SK-MEL-5 (cell line): ENCODE measurements at places on chromosomes 6 and 20.

- no peak for DNase-seq
These were observed 77.3 kb downstream of the SLC22A23 start for GRCh38 chr6:3379482-3380060.

- DNase-seq = peak; percentile 54
These were observed 193.1 kb upstream of the SIM1 start for GRCh38 chr6:100657678-100658330.

DNA sequence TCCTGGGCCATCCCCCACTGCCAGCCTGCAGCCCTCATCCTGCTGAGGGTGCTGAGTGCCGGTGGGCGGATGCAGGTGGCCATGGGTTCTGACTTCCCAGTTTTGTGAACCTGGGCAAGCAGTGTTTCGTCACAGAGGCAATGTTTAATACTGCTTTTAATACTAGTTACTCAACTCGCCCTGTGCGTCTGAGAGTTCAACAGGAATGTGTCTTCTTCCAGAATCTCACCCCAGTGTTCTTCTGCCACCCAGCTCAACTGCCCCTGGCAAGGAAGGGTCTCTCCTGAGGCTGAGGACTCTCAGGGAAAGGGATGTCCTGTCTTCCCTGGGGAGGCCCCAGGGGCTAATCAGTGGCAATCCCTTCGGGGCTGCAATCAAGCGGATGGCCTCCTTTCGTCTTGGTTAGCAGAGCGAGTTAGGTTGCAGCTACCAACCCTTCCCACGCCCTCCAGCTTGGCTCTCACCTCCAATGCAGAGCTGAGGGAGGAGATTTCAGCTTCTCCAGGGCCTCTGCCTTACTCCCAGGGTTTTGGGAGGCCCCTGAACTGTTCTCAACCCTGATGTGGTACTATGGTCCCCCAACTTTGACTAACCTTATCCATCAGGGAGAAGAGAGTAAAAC lies 2.0 kb downstream of the KCNK16 start:
- no peak for DNase-seq

GRCh38 chr6:87171938-87172633 lies 16.7 kb downstream of the ZNF292 start:
- no peak for DNase-seq

- no peak for DNase-seq
These were observed 44.0 kb downstream of the PRND start for GRCh38 chr20:4765681-4766080.

GRCh38 chr6:34597605-34598353 lies 41.6 kb upstream of the SPDEF start:
- DNase-seq = no peak

DNA sequence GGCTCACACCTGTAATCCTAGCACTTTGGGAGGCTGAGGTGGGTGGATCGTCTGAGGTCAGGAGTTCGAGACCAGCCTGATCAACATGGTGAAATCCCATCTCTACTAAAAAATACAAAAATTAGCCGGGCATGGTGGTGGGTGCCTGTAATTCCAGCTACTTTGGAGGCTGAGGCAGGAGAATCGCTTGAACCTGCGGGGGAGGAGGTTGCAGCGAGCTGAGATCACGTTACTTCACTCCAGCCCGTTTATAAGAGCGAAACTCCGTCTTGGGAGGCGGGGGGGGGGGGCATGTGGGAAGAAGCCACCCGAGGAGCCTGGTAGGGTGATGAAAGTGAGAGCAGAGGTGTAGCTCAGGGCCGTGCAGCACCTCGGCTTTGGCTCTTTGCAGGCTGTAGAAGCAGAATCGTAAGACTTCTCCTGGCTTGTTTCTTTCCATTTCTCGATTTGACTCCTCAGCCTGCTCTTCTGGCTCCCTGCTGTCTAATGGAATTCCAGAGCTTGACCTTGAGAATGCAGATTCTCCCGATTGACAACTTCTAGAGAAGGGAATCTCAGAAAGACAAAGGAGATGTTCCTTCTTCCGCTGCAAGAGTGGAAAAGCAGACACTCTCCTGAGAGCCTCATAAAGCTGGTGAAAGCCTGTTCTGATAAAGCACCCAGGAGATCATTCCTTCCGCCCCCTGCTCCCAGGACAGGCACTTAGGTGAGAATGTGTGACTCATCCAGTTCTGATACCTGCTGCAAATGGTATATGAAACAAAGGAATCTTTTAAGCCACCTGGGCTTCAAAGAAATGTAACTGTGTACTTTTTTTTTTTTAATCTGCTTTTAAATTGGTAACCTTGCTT lies 26.0 kb upstream of the PPP1R16B start:
- DNase-seq = no peak

GRCh38 chr6:70396163-70396562 lies 17.1 kb upstream of the FAM135A start:
- no peak for DNase-seq

DNA sequence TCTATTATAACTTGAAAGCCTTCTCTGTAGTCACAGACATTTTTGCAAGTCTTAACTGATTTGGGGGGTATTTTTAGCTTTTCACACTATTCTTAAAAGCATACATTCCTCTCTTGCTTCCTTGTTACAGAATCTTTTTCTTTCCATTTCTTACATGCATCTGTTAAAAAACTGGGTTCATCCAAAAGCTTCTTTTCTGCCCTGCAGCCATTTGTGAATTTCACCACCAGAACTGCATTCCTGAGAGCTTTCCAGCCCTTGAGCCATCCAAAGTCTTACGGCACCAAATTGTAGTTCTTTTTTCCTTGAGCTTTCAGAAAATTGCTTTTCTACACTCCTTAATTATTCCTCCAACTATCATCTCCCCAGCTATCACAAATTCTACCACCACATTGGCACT lies 19.7 kb upstream of the GSTA4 start:
- DNase-seq = no peak

DNA sequence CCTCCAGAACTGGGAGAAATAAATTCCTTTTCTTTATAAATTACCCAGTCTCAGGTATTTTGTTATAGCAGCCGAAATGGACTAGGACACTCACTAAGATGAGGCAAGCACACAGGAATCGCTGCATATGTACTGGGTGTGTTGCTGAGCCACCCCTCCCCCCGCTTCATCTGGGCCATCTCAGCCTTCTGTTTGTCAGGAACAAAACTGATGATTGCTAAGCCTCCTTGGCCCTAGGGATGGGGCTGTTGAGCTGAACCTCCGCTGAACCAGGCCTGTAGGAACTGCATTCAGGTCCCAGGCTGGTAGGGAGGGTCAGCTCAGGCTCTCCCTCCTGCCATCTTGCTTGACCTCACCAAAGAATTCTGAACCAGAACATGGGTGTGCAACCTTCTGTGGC lies 108.6 kb downstream of the MAP3K7 start:
- DNase-seq = peak; percentile 30

DNA sequence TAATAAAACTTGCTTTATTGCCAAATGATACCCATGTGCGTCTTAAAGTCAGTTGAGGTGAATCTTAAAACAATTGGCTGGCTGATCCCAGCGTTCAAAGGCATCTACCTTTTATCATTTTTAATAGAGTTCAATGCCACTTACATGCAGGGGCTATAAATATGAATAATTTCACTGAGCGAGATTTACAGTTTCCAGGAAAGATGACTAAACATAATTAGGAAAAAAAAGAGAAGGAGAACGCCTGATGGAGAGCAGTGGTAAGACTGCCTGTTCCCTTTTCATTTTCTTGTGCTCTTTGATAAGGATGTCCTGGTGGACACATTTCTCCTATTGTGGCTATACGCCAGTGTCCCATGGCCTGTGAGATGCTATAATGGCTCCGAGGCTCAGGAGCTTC lies 139.9 kb upstream of the SLC22A23 start:
- no peak for DNase-seq

DNA sequence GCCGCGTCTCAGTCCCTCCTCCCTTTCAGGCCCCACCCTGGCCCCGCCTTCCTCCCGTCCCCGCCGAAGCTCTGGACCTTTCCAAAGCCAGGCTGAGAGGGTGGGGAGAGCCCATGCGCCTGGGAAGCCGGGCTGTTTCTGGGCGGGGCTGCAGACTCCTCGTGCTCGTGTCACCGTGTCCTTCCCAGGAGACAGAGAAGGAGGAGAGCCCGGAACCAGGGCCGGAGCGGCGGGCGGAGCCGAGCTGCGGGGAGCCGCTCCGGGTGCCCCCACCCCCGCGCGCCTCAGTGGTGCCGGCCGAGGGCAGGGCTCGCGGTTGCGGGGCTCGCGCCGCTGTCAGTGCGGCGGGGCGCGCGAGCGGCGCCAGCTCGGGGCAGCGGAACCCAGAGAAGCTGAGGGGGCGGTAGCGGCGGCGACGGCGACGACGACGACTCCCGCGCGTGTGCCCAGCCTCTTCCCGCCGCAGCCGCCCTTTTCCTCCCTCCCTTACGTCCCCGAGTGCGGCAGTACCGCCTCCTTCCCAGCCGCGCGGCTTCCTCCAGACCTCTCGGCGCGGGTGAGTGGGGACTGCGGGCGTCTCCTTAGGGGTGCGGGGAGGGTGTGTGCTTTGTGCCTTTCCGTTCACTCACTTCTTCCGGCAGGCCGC lies at the start of gene RALY:
Gene RALY, plus strand, starts transcription at position 336 of the 646 bp plus-strand sequence. CDS start 78,164 bp downstream, outside the sequence.
- DNase-seq = peak; percentile 98

GRCh38 chr6:40880906-40881305 lies 158.1 kb downstream of the UNC5CL start:
- no peak for DNase-seq

DNA sequence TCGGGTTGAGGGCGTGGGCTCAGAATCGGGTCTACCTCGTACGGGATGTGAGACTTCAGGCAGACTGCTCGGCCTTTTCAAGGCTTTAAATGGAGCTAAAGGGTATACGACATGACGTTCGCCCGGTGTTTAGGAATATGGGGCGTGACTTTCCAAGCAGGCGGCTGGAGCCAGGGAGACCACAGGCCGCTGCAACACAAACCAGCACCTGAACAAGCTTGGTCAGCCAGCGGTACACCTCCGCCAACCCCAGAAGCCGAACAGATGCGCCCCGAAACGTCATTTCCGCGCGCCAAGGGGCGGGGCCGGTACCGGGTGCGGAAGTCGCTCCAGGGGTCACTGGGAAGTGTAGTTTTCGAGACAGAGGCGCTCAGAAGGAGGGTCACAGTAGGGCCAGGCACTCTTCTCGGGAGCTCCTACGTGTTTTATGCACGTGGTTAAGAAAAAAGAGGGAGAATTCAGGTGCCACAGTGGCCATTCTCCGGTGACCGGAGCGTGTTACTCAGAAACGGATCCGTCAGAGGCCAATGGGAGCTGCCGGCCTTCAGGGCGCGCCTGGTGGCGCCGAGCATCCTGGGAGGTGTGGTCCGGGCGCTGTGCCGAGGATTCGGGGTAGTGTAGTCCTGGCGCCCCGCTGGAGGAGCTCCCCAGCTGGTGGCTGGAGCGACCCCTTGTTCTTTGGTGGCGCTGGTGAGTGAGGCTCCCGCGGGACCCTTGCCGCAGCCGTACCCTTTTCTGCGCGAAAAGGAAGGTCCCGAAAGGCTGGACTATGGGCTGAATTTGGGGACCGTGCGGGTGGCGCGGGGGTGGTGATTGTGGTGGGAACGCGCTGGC lies at the start of gene ZNF133:
Gene ZNF133, plus strand, starts transcription at position 613 of the 834 bp plus-strand sequence. CDS start 17,160 bp downstream, outside the sequence.
- peak; percentile 93 for DNase-seq

GRCh38 chr6:158388727-158389126 lies 76.5 kb downstream of the TULP4 start:
- DNase-seq = no peak

DNA sequence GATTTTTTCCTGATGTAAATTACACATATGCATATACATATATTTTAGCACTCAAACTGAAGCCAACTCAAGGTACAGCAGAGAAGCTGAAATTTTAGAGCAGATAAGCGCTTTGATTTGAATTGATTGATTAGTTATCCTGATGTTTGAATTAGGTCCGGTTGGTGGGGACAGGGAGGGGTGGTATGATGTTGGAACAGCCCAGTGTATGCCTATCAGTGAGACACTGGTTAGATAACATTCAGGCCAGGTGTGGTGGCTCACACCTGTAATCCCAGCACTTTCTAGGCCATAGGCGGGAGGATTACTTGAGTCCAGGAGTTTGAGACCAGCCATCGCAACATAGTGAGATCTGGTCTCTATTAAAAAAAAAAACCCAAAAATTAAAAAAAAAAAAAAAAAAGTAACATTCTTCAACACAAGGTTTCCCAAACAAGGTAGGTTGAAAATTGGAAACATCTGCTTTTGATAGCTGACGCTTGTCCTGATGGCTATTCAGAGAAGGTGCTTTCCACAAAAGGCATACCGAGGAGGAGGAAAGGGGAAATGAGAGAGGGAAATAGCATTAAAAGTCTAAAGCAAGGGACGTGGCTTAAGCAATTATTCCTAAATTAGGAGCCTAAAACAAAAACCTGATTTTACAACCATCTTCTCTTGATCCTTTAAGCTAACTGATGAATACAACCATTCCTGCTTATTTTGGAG lies 288.4 kb upstream of the JARID2 start:
- DNase-seq = no peak

DNA sequence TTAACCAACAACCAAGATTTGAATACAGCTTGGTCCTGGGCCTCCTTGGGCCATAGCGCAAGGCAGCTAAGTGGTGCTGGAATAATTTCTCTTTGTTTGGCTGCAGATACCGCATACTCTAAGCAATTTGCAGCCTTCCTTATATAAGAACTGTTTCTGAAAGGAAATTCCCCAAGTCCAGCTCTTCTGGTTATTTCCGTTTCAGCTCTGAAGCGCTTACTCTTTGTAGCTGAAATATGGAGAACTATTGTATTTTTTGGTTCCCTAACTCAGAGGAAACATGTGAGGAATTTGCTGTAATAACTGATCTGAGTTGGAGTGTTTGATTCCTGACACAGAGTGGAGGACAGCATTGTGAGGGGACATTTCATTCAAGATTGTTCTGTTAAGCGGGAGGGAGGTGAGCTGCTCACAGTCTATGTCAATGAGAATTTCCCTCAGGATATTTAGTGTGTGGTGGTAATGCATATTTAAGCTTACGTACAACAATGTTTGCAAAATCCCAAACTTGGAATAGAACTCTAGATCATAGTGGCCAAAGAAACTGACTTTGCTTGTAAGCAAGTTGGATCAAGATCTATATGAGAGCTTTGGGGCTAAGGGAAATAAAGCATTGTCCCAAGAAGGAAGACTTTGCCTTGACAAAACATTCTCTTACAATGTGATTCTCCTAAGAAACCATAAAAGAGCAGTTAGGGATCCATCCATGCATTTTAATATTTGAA lies 576.6 kb upstream of the FLRT3 start:
- DNase-seq = no peak

GRCh38 chr6:161082215-161082614 lies 90.6 kb downstream of the MAP3K4 start:
- DNase-seq = peak; percentile 9

DNA sequence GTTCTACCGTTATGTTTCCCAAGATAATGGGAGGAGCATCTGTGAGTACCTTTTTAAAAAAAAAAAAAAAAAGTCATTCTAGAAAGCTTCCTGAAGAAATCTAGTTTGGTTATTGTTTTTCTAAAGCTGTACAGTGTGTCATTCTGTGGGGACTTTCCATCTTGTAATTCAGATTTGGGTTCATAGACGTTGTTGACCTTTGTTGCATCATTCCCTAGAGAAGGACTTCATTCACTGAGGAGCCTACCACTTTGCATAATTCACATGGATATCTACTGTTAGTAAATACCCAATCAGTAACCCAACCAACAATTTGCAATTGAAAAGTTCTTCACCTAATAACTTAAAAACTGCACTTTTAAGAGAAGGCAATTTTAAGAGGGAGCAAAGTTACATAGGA lies 60.1 kb downstream of the RPP40 start:
- no peak for DNase-seq

DNA sequence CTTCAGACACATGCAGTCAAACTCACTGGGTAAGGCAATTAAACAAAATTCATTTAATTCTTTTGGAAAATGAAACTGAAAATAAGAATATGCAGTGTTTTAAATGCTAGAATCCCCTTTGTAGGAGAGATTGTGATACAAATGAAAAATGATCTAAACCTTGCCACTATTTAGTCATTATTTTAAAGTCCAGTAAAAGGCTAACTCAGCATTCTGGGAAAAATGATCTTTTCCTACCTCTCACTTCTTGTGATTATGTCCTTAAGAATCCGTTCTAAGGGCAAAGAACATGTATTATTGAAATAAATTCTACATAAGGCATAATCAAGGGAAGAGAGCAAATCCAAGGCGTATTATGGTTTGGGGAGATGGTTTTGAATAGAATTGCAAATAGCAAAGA lies 46.4 kb downstream of the TINAG start:
- DNase-seq = no peak
